ENCODE measurements at places on chromosomes 2 and 18.

DNA sequence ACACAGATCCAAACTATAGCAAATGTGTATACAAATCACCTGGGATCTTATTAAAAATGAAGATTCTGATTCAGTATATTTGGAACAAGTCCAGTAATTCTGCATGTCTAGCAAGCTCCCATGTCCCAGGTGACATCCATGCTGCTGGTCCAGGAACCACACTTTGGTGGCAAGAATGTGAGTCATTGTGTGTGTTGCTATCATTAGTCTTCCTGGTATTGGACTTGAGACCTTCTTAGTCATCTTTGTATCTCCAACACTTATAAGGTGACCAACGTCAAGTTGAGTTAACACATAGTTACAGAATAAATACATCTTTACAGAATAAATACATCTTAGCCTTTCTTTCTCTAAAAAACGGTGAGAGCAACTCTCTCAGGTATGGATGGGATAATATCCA is 107.9 kb upstream of the NDUFV2 start:
- DNase-seq, result no peak

DNA sequence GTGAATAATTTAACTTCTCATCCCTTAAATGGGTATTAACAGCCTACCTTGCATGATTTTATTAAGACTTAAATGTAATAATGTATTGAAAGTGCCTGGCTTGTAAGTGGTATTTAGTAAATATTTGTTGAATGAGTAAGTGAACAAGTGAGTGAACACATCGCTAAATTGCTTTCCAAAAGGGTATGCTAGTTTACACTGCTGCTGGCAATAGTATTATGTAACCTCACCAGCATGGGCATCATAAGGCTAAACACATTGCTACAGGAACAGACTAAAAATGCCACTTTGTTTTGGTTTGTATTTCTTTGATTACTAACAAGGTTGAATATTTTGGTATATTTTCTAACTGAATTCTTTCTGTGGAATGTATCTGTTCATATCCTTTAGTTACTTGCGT is 9.8 kb downstream of the WDR43 start:
- no peak for DNase-seq

DNA sequence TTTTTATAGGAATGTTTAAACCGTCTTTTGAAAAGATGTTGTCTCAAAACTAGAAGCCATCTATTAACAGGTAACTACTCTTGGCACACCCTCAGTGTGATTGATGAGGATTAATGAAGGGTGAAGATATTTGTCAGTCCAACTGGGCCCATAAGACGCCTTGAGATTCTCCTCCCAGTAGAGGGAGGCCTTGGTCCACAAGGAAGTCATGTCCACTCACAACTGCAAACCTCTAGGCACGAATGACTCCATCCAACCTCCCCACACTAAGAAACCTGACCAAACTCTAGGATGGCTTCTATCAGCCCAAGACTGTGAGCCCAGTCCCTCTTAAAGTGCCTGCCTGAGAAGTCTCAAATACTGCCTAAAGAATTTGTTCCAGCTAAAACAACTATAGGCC is 19.2 kb upstream of the GRP start:
- DNase-seq, result no peak

DNA sequence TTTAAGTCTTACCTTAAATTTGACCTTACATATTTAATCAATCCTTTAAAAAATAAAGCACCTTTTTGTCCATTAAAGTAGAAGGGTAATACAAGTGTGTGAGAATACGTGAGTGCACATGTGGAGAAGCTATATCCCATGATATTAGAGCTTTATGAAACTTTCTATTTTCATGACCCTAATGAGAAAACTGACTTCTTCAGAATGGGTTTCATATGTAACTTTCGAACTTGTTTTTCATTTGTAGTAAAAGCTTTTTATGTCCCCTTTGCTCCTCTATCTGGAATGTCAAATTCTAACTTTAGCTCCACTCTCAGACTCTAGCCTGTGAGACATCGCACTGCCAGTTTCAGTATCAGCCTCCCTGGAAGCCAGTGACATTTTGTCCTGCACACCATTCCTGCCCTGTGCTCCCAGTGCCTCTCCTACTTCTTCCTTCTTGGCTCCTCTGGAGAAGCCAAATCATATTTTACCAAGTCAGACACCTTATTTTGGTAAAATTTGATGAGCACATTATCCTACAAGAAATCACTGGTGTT is 42.0 kb downstream of the MAPRE2 start:
- DNase-seq, result no peak

DNA sequence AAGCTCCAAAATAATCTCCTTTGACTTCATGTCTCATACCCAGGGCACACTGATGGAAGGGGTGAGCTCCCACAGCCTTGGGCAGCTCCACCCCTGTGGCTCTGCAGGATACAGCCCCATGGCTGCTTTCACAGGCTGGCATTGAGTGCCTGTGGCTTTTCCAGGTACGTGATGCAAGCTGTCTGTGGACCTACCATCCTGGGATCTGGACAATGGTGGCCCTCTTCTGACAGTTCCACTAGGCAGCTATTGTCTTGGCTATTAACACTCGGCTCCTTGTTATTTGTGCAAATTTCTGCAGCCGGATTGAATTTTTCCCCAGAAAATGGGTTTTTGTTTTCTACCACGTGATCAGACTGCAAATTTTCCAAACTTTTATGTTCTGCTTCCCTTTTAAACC is 634.2 kb downstream of the TSN start:
- DNase-seq, result no peak

DNA sequence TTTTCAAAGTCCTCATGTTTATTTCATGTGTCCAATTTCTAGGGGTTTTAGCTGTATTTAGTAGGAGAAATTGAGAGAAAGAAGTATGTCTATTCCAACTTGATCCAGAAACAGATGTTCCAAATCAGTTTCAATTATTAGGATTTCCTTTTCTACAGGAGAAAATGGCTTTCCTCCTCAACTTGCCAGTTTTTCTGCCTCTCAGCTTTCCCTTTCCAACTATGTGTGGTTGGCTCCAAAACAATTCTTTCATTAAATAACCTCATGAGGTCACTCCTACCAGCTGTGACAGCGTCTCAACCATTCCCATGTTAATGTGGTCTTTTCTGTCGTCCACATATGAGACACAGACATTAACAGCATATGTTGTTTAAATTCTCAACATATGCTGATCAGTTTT is 13.1 kb downstream of the XIRP2 start:
- no peak for DNase-seq

DNA sequence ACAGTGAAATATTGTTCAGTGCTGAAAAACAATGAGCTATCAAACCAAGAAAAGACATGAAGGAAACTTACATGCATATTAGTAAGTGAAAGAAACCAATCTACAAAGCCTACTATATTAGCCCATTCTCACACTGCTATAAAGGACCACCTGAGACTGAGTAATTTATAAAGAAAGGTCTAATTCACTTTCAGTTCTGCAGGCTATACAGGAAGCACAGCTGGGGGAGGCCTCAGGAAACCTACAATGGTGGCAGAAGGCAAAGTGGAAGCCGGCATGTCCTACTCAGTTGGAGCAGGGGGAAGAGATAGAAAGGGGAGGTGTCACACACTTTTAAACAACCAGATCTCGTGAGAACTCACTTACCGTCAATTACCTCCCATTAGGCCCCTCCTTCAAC is 232.1 kb downstream of the TMX3 start:
- no peak for DNase-seq

- peak; percentile 52 for DNase-seq
Observed at GRCh38 chr2:206642075-206643025, at the start of gene FAM237A. Gene FAM237A (plus strand): TSS chr2:206642487. CDS start chr2:206644237, 1,750 bp downstream.

- DNase-seq, result no peak
Observed at GRCh38 chr18:46338205-46338604, 234.0 kb downstream of the HAUS1 start.

- DNase-seq, result no peak
Observed at GRCh38 chr2:178829981-178830380, 22.8 kb upstream of the TTN start.

GRCh38 chr2:192749611-192750200 is 555.0 kb upstream of the TMEFF2 start:
- no peak for DNase-seq

DNA sequence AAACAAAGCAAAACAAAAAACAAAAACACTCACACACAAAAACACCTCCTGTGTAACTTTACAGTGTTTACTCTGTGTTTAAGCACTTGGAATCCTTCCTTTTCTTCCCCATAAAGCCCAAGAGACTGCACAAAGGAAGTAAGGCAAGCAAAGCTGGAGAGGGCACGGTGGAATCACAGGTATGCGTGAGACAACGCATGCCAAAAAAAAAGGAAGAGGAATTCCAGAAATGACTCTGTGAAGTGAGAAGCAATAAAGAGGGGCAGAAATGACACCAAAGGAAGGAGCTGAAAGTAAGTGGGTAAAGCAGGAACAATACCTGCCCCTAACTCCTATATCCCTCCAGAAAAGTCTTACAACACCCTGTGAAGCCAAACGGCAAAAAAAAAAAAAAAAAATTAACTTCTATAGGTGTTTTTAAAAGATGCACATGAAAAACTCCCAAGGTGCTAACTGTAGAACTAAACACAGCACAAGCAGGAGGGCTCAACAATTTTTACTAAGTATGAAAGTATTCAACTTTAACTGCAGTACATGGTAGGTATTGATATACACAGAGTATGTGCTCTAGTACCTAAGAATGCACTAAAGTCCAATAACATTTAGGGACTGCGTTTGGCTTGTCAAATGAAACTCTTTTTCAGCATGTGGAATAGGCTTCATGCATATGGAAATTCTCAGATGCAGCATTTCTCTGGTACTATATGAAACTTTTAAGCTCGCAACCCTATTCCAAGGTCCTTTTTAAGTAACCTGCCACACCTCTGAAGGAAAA is 9.1 kb downstream of the RND3 start:
- DNase-seq, result no peak

GRCh38 chr2:15867194-15868171 is 72.9 kb upstream of the MYCN start:
- no peak for DNase-seq

- DNase-seq, result no peak
Observed at GRCh38 chr18:79318142-79318673, 77.5 kb upstream of the NFATC1 start.

DNA sequence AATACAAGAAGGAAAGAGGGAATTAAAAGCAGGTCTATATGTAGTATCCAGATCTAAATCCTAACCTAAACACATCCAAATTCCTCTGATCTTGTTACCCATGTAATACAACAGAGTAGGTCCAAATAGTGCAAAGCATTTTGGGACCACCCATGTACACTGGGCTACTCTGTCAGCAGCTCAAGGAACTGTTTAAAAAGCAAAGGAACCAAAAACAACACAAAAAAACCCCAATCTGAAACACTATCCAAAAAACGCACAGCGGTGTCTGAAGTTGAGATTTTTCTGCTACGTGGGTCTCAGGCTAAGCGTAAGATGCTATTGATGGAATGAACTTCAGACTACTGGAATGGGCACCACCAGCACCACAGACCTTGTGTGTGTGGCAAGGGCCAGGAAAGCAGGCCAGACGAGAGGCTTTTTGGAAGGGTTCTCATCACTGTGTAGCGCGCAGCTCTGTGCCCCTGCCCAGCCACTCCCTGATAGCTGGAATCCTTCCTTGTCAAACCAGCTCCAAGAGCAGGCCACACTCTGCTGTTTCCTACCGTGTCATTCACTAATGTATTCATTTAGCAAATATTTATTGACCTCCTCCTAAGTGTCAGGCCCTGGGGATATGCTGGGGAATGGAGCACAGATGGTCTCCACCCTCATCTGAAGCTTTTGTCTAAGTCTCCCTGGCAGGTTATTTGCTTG is 101.4 kb downstream of the COLEC12 start:
- DNase-seq, result no peak

DNA sequence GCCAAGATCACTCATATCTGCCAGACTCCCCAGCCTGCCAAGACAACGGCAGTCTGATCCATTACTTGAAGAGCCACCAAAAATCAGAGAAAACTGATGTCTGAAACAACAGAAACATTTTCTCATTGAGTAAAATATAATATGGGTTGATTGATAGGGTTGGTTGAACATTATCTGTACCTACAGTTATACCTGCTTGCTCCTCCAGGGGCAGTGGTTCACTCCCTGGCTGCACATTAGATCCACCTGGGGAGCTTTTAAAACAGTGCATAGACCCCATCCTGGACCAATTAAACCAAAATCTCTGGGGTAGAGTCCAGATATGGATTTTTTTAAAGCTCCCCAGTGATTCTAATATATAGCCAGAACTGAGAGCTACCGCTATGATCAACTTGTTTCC is 43.6 kb upstream of the SLC14A2 start:
- DNase-seq, result no peak

DNA sequence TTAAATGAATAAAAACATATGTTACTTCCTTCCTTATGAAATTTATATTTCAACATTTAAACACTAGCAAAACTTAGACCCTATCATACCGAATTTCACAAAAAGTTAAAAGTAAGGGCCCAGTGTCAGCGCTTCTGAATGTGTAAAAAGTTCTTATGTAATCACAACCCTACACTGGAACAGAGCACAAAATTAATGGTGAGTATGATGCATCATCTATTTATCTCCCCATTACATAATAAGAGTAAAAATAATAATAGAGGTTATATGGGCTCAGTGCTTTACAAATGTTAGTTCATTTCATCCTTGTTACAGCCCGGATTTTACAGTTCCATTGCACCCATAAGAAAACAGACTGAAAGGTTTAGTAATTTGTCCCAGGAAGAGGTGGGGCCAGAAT is 144.9 kb upstream of the POU3F3 start:
- DNase-seq, result no peak

DNA sequence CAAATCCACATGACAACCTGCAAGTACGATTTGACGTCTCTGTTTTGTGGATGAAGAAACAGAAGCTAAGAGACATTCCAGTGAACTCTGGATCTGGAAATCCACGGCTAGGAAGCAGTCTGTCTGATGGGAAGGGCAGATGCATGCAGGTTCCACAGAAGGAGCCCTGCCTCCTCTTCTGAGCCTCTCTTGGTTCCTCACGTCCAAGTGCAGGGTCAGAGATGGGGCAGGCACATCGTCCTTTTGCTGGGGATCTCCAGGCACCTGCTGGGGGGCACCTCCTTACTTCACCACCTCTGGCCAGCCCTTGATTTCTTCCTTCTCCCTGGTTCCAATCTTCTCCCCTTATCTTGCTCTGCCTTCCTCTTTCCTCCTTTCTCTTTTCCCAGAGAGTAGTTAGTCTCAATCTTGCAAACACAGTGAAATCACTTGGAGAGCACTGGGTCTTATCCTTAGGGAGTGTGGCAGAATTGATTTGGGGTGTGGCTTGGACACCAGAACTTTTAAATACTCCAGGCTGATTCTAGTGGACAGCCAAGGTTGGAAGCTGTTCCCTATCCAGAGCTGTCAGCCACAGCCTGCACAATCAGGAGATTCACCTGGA is 137.8 kb downstream of the BCL2 start:
- DNase-seq, result no peak

- DNase-seq, result peak; percentile 60
Observed at GRCh38 chr2:145380436-145381017, 860.6 kb upstream of the ZEB2 start.

GRCh38 chr18:49742316-49743116 is 70.8 kb downstream of the ACAA2 start:
- DNase-seq, result no peak

GRCh38 chr2:31227711-31228125 is 6.2 kb upstream of the EHD3 start:
- no peak for DNase-seq
